Epithelial cell of umbilical artery (primary cell): ENCODE measurements at places on chromosomes 1 and 21. TPM values are rescaled to one million over a fixed set of nuclear protein-coding genes. Genes with fewer than 3 reads are reported as not detected.

Gene EPHA10
- not detected in 2 replicates for total RNA-seq

Gene LRRC71
- total RNA-seq, result 0.32 TPM in 1 of 2 replicates, not detected in the other

Gene CFAP57
- 0.15 and 0.32 TPM in 2 replicates for total RNA-seq

Gene NR1I3
- total RNA-seq, result not detected in 2 replicates

Gene NTRK1
- under 0.01 TPM in 1 of 2 replicates, not detected in the other for total RNA-seq

Gene CACHD1
- 2.4 and 3.2 TPM in 2 replicates for total RNA-seq

Gene SARS1
- 222 and 344 TPM in 2 replicates for total RNA-seq

Gene ANP32E
- total RNA-seq, result 33.8 and 41.5 TPM in 2 replicates

Gene SLC30A2
- total RNA-seq, result not detected in 2 replicates

Gene OR14C36
- not detected in 2 replicates for total RNA-seq

Gene DIO1
- total RNA-seq, result not detected in 2 replicates

Gene OR2C3
- total RNA-seq, result not detected in 2 replicates

Gene LEFTY1
- under 0.01 TPM in 1 of 2 replicates, not detected in the other for total RNA-seq

Gene MYCL
- total RNA-seq, result 1.4 and 2.3 TPM in 2 replicates

Gene KRTAP13-2
- not detected in 2 replicates for total RNA-seq

Gene TMED5
- 44.4 and 46.4 TPM in 2 replicates for total RNA-seq

Gene IL19
- total RNA-seq, result not detected in 2 replicates

Gene OR14K1
- total RNA-seq, result not detected in 2 replicates

Gene ETV3L
- total RNA-seq, result not detected in 2 replicates

Gene BMP8B
- under 0.01 and 0.15 TPM in 2 replicates for total RNA-seq

Gene HAO2
- total RNA-seq, result not detected in 2 replicates

Gene FUCA1
- 6.5 and 7.9 TPM in 2 replicates for total RNA-seq

Gene GPR25
- not detected in 2 replicates for total RNA-seq

Gene KRTAP22-1
- not detected in 2 replicates for total RNA-seq
